ENCODE measurements at places on chromosomes 1 and 21.

DNA sequence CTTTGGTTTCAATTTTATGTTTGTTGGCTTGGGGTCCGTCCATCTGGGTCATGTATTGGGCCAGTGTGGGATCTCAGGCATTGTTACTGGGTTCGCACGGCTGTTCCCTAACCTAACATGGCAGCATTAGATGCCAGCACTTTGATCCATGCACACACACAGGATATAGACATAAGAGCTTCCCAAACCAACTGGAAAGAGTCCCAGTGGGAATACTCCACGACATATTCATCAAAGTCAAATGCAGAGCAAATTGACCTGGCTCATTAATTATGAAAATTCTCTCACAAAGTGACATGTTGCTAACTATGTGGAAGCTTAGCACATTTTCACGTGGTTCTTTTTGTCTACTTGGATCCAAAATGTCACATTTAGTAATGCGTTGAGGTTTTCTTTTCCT, 130.4 kb downstream of the SETD4 start:
- DNase-seq: no peak

- DNase-seq: no peak
These were observed 70.9 kb upstream of the HMCN1 start for GRCh38 chr1:185663332-185663731.

- DNase-seq: no peak
These were observed 10.1 kb downstream of the VANGL2 start for GRCh38 chr1:160410406-160411005.

GRCh38 chr1:2187619-2188018, 7.0 kb downstream of the FAAP20 start:
- no peak for DNase-seq

GRCh38 chr1:52970149-52970548, 43.1 kb downstream of the SCP2 start:
- no peak for DNase-seq

DNA sequence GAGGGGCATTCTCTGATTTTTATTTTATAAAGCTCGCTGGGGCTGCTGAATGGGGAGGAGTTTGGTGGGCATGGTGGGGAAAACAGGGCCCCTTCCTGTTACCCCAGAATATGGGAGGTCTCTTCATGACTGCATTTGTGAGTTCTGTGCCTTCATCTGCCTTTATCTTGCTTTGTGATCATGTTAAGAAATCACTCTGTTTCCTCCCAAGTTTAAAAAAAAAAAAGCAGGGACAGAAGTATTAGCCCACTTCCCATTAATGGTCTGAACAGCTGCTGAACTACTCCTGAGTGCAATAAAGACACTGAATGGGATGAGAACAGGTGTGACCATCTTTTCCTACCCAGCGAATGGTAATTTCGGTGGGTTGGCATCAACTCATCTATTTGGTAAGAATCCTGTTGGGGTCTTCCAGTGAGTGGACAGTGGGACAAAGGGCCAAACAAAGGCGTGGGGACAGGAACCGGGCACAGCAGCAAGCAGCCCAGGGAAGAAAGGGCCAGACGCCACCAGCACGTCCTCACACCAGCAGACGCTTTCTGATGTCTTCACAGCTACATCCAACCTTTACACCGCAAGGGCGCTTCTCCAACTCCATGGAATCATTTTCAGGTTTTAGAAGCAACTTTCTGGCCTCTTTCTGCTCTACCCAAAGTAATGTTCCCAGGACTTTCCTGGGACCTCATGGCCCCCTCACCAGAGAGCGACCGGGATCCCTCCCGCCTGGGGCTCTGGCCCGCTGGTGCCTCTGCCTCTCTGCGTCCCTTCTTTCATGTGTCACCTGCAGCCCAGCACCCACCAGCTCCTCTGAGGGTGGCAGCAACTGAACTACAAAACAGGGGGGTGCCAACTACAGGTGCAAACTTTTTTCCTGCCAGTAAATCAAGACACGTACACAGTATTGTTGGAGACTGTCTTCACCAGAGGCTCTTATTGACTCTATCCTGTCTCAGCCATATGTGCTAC, 160.2 kb downstream of the ADSS2 start:
- no peak for DNase-seq

DNA sequence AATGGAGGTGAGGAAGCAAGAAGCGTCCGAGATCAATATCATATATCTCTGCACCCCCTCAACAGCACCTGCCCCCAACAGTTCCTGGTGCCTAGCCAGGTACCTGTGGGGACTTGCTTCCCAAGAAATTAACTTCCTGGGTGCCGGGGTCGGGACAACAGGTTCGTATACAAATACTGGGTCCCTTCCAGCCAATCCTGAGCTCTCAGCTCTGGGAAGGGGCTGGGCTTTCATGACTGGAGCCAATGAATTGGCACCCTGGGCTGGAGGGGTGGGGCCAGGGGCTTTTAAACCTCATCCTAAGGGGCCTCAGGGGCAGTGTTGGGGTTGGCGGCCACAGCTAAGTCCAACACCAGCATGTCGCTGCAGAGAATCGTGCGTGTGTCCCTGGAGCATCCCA, at the start of gene PADI3:
Gene PADI3 (plus strand): TSS at position 318 of the 400 bp plus-strand sequence. CDS start 40 bp downstream, at position 358.
- no peak for DNase-seq

DNA sequence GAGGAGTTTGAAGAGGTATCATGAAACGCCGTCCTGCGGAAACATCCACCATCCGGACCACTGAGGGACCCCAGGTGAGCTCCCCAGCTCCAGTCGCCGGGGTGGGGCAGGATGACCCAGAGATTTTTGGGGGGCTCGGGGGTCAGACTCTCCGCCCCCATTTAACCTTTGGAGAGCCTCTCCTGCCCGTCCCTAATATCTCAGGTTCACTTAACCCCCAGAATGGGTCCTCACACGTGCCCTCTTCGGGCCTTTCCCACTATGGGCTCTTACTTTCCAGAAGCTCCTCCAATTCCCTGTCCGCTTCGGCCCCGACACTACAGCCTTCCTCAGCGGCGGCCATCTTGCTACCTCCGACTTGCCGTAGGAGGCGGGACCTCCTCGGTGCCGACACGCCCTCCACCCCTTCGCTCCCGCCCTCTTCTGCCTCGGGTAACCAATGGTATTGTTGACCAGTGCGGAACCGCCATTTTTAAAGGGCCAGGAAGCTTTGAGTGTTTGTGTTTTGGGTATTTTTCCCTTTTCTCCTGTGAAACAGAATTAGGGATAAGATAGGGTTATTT, at the start of gene PEX19:
Gene PEX19 (minus strand): TSS at position 352 of the 563 bp plus-strand sequence. CDS start 9 bp downstream, at position 343.
- peak; percentile 89 for DNase-seq

- DNase-seq: no peak
These were observed 1.4 kb downstream of the RIPK4 start for GRCh38 chr21:41765420-41765821.

GRCh38 chr1:10082785-10083479, 50.2 kb downstream of the UBE4B start:
- no peak for DNase-seq

- DNase-seq: peak; percentile 61
These were observed 7.4 kb downstream of the EFNA4 start for GRCh38 chr1:155070721-155071569.

DNA sequence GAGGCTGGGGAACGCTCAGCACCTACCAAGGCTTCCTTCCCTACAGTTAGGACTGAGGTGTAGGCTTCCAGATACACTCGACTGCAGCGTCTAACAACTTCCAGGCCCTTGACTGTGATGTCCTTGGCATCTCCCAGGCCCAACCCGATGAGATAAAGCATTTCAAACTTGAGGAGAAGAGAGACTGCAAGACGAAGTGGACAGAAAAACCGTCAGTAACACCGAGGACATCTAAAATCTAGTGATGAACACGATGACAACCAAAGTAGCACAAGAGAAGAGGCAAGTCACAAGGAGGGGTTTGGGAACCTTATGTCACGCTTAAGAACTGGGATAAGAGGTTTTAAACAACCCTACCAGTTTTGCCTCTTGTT, 314 bp downstream of the DPH5 start:
- no peak for DNase-seq

DNA sequence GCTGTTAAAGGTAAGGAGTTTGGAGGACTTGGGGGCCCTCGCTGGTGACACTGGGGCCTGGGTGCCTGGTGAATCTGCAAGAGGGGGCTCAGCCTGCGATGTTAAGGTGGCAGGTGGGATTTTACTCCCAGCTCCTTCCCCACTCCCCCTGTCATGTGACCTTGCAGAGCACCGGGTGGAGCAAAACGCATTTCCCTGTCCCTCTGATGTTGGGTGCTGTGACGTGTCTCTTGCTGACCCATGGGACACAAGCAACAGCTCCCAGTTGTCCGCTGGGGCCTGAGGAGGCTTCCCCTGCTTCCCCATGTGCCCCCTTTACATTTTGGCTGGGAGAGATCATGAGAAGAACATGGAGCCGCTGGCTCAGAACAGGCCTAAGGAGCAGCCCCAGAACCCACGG, 319.0 kb downstream of the MATN1 start:
- no peak for DNase-seq

- DNase-seq: no peak
These were observed 47.1 kb downstream of the COL6A1 start for GRCh38 chr21:46028573-46029091.

- no peak for DNase-seq
These were observed 677 bp upstream of the HSD11B1 start for GRCh38 chr1:209703834-209704504.
